Stimulated activated CD8-positive, alpha-beta memory T cell treated with anti-CD3 and anti-CD28 coated beads, Interleukin-15, amount 100 ng/mL, for 48 hours (primary cell): ENCODE measurements at places on chromosomes 12 and 14.

DNA sequence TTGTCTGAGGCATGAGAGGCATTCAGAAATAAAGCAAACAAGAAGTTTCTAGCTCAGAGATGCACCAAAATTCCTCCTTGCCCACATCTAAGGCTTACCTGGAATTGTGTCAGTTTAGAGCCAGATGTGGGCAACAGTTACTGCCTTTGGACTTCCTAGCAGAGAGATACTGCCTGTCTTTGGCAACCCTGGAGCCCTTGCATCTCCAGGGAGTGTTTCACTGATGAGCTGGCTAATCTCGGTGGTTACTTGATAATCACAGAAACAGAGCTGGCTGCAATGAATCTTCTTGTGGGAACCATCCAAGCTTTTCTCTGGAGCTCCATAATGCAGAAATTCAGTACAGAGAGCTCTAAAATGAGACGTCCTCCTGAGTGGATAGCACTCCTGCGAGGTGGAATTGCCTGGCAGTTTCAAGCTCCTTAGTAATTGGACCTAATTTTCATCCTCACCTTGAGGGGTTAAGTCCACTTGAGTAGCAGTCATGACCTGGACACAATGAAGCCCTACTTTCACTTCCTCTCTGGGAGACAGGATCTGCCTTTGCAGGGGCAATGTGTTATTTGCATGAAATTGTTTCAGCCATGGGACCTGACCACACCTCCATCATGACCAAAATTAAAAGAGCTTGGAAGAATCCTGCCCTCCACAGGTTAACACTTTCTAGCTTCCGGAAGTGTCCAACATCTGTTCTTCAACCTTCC, 108.8 kb upstream of the ARHGAP5 start:
- DNase-seq, result no peak

- no peak for DNase-seq
Measured at GRCh38 chr12:7304456-7304855, 584 bp downstream of the ACSM4 start.

- DNase-seq, result no peak
Measured at GRCh38 chr12:38915429-38916182, 10.2 kb upstream of the CPNE8 start.

- DNase-seq, result no peak
Measured at GRCh38 chr14:94113073-94113472, 2.5 kb downstream of the IFI27 start.

DNA sequence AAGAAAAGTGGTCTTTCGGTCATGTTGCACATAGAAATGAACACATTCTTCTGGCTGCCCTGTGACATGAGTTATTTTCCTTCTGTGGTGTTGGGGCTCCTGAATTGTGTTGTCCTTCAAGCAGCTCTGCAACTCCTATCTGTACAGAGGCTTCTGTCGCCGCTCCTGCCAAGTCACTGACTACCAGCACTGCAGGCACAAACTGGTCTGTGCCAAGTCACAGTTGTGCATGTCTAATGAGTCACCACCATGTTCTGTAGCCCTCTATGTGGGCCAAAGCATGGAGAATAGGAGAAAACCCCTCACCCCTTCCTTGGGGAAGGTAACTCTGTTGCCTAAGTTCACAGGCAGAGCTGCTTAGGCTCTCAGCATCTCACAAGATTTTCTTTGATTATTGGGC, 283.3 kb downstream of the RPL10L start:
- DNase-seq, result no peak

DNA sequence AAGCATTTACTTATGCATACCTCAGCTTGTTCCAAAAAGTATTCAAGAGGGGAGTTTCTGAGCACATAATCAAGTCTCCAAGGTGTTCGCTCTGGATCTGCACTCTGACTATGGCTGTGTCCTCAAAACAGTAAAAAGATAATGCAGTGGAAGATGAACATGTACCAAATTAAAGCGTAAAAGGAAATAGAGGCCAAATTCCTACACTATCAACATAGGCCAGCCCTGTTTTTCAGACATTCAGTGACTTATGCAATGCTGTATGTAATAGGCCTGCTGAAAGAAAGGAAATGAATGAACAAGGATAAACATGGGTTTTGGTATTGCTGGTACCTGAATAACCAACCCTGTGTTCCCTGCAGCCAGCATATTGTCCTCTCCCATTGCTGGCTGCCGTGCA, 115.7 kb downstream of the SAMD4A start:
- no peak for DNase-seq
